Activated CD8-positive, alpha-beta memory T cell treated with anti-CD3 and anti-CD28 coated beads, Interleukin-2, amount 10 ng/mL, durations not matched to agents 7 days and 5 days (primary cell): ENCODE measurements at places on chromosomes 1 and 21.

GRCh38 chr1:74517599-74518051 is 5.2 kb upstream of the LRRC53 start:
- no peak overlapping the region for H3K4me3 ChIP-seq
- no peak overlapping the region for H3K27ac ChIP-seq
- H3K4me1 ChIP-seq: no peaks in the 10 kb centered on the region
- no peak for DNase-seq
- H3K36me3 ChIP-seq: no peaks in the 10 kb centered on the region

DNA sequence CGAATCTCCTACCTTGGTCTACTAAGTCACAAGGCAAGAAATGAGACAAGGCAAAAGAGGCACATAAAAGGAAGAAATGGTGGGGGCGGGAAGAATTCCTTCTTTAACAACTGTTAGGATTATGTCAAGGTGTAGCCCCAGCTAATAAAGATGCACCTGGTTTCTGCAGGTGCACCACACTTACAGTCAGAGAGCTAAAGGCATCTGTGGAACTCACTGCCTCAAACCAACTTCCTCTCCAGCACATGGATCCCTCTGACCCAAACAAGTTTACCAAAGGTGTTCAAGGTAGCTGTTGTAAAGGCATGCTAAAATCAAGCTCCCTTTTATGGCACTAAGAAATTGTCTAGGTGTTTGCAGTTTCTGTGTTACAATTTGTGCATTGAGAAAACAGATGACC is 38.1 kb downstream of the TGFBR3 start:
- no peaks in the 10 kb centered on the region for H3K27me3 ChIP-seq
- H3K4me1 ChIP-seq: no peaks in the 10 kb centered on the region
- peaks cover 8% of the 10 kb centered on the region for H3K36me3 ChIP-seq
- H3K27ac ChIP-seq: no peak overlapping the region

DNA sequence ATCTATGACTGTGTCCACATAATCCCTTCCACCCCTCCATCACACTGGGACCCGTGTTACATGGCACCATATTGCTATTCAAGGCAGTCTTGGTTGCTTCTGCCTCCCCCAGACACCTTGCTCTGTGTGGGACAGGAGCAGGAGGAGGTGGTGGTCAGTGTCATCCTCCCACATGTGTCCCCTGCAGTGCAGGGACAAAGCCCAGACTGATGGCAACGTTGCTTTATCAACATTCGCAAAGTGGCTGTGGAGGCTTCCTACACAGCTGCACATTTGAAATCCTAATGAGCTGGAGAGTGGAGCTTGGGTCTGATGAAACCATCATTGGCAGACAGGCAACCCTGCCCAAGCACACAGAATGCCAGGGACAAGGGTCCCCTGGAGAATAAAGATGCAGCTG is 26.2 kb downstream of the TRIM67 start:
- H3K27ac ChIP-seq: no peak overlapping the region
- no peaks in the 10 kb centered on the region for H3K4me1 ChIP-seq
- no peak for DNase-seq
- H3K36me3 ChIP-seq: no peaks in the 10 kb centered on the region

GRCh38 chr1:221708987-221709386 is 32.9 kb downstream of the DUSP10 start:
- peak; percentile 62 for DNase-seq
- H3K36me3 ChIP-seq: peaks cover 36% of the 10 kb centered on the region
- H3K4me1 ChIP-seq: peaks cover 67% of the 10 kb centered on the region
- H3K4me3 ChIP-seq: no peak overlapping the region
